M059J (cell line): ENCODE measurements at places on chromosomes 11 and 22. TPM values are rescaled to one million over a fixed set of nuclear protein-coding genes. Genes with fewer than 3 reads are reported as not detected.

The MISFA gene
- not detected in 2 replicates for total RNA-seq

DNA sequence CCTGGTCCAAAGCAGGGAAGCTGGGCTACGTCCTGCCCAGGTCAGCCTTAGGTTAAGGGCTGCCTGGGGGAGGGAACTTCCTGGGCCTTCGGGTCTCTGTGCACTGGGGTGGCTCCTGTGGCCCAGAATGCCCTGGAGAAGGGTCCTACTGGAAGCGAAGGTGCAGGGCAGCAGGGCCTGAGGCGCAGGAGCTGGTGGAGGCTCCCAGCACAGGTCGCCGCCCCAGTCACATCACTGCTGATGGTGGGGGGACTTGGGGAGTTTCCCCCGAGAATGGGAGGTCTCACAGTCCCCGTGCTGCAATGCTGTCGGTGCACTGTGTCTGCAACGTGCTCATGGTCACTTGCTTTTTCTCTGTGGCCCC lies 815 bp upstream of the SMIM38 start:
- no peak for DNase-seq

- no peak for DNase-seq
Observed at GRCh38 chr11:77081976-77082836, 15.4 kb downstream of the CAPN5 start.

The BATF2 gene
- 5.9 and 6.2 TPM in 2 replicates for total RNA-seq
